MCF 10A (cell line): ENCODE measurements at places on chromosomes 16 and 17. TPM values are rescaled to one million over a fixed set of nuclear protein-coding genes. Genes with fewer than 3 reads are reported as not detected.

DNA sequence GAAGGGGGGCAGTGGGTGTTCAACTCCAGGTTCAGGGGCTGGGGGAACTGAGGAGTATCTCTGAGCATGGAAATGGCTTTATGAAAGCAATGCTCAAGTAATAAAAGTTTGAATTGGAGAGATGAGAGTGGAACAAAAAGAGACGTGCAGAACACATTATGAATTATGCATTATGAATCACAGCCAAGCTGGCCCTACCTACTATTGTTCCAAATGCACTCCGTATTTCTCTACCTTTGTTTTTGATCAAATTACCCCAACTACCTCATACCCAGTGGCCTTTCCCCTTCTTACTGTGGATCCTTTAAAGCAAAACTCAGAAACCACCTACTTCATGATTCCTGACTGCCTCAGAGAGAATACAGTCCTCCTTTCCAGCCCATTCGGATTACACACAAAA, 38.1 kb downstream of the TEKT3 start:
- no peak for DNase-seq

- no peak for DNase-seq
These were observed 140.0 kb upstream of the RPL38 start for GRCh38 chr17:74063439-74063838.

DNA sequence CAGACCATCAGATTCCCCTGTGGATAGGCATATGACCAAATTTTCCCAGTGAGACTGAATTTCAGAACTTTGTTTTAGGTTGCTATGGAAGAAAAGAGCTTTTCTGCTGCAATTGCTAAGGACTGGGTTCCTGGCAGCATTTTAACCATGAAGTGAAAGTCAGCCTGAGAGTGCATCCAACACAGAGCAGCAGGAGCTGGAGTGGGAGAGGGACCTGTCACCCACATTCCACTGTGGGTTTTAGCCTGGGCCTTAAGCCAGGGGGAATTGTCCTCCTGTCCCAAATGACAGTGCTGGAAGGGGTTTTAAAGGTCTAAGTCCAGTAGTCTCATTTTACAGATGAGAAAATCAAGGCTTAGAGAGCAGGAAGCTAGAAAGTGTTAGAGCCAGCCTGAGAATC, 203.5 kb upstream of the N4BP1 start:
- DNase-seq = no peak

- DNase-seq = no peak
These were observed 17.6 kb downstream of the MEOX1 start for GRCh38 chr17:43644081-43644480.

DNA sequence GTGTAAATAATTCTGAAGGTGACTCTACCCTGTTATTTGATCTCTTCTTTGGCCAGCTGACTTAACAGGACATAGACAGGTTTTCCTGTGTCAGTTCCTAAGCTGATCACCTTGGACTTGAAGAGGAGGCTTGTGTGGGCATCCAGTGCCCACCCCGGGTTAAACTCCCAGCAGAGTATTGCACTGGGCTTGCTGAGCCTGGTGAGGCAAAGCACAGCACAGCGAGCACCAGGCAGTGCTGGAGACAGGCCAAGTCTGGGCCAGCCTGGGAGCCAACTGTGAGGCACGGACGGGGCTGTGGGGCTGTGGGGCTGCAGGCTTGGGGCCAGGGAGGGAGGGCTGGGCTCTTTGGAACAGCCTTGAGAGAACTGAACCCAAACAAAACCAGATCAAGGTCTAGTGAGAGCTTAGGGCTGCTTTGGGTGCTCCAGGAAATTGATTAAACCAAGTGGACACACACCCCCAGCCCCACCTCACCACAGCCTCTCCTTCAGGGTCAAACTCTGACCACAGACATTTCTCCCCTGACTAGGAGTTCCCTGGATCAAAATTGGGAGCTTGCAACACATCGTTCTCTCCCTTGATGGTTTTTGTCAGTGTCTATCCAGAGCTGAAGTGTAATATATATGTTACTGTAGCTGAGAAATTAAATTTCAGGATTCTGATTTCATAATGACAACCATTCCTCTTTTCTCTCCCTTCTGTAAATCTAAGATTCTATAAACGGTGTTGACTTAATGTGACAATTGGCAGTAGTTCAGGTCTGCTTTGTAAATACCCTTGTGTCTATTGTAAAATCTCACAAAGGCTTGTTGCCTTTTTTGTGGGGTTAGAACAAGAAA, 5.1 kb downstream of the STH start:
- DNase-seq = peak; percentile 17

- DNase-seq = no peak
These were observed 75.2 kb upstream of the CIBAR2 start for GRCh38 chr16:85187447-85187846.

DNA sequence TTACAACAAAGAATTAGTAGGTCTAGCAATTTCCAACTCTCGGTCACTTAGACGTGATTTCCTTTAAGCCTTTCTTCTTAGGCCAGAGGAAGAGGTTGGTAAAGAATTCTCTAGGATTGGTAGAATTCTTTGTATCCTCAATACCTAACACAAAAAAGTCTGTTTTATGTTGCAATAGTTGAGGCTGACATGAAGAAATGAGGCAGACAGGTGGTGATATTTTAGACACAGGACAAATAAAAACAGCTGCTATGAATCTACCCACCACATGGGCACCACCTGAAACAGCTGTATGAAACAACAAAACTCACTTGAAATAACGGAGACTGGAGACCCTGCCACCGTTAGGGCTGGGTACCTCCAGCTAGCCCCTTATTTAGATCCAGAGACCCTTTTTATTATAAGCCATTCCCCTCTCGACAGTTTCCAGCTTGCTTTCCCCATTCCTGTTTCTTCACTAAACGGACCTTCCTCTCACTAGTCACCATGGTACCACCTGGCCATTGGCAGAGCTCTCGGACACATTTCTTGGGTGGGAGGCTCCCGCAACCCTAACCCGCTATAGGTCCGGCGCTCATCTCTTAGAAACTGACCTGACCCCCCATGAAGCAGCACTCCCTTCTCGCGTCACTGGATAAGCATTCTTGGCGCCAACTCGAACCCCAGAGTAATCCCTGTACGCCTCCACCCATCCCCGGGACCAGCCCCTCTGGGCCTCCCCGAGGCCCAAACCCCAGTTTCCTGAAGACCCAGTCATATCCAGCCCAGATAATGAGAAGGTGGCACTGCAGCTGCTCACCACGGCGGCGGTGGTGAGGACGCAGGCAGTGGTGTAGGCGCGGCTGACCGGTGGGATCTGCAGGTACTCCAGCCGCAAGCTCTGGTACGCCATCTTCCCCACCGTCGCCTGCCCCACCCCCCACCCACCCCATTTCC, at the start of gene DERL2:
Gene DERL2, minus strand, starts transcription at position 909 of the 936 bp plus-strand sequence. Its CDS starts 17 bp downstream, at position 892.
- no peak for DNase-seq

DNA sequence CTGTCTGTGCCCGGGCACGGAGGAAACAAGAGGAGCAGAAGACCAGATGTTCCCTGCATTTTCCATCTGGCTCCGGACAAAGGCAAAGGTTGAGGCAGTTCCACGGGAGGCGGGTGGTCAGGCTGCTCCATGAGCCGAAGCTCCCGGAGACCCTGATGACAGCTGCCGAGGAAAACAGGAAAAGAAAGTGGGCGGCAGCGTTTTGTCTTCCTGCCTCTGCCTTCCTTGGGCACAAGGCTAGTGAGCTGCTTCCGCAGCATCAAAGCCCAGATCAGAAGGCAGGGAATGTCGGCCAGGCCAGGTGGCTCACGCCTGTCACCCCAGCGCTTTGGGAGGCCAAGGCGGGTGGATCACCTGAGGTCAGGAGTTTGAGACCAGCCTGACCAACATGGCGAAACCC, 16.2 kb downstream of the SLC43A2 start:
- DNase-seq = no peak

- DNase-seq = no peak
These were observed 206.9 kb upstream of the C17orf78 start for GRCh38 chr17:37168731-37169353.

Gene MRPS7
- 73.9 and 75.0 TPM in 2 replicates for total RNA-seq

Gene FOXN1
- not detected in 2 replicates for total RNA-seq
